ENCODE measurements at places on chromosomes 3 and 15. TPM values are rescaled to one million over a fixed set of nuclear protein-coding genes. Genes with fewer than 3 reads are reported as not detected.

DNA sequence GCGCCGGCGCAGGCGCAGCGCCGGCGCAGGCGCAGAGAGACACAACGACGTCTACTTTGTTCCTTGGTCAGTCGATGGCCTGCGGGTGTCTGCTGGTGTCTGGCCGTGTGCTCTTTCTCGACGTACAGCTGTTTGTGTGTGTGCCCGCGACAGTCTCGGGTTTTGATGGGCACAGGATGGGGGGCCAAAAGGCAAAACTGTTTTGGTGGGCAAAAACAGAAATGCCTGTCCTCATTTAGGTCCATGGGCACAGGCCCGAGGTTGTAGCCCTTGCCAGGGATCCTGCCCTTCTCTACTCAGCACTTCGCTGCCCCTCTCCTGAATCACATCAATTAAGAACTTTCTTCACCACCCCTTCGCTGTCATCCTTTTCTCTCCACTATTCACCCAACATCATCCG lies 184.8 kb upstream of the CHL1 start:
- H3K27ac ChIP-seq, result no peak overlapping the region
- peaks cover 4% of the 10 kb centered on the region for H3K27me3 ChIP-seq
- H3K4me1 ChIP-seq, result no peaks in the 10 kb centered on the region
- DNase-seq, result no peak

SLC6A11 gene
- total RNA-seq, result 0.15 TPM

COX5A gene
- total RNA-seq, result 182 TPM

TP63 gene
- total RNA-seq, result 1.0 TPM

HYAL1 gene
- total RNA-seq, result 1.6 TPM

PAQR5 gene
- 0.15 TPM for total RNA-seq

CRABP1 gene
- 3.3 TPM for total RNA-seq

PLA2G4D gene
- total RNA-seq, result not detected
